ENCODE measurements at places on chromosomes 1 and 21.

GRCh38 chr1:178536844-178537371 lies 24.0 kb downstream of the TEX35 start:
- peak; percentile 99 for DNase-seq

- DNase-seq = no peak
Observed at GRCh38 chr1:67634396-67634935, 50.5 kb upstream of the GADD45A start.

DNA sequence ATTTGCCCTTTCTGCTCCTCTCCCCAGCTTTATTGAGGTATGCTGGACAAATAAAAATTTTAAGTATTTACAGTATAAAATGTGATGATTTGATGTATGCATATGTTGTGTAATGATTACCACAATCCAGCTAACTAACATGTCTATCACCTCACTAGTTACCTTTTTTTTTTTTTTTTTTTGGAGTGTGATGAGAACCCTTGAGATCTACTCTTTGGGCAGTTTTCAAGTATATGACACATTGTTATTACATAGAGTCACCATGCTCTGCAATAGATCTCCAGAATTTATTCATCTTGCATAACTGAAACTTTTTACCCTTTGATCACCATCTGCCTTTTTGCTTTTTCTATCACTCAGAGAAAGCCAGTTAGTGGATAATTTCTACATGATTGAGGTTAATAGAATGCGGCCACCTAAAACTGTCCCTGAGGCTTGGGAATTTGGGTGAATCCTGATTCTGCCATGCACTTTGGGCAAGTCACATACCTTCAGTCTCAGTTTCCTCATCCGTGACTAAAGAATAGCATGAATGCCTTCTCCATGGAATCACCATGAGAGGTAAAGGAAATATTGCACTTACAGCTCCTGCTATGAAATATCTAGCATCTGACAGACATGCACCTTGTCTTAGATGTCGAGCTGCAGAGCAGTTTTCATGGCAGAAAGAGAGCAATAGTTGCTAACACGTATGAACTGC lies 295.2 kb downstream of the DISC1 start:
- peak; percentile 43 for DNase-seq

GRCh38 chr1:58773406-58773840 lies 10.4 kb downstream of the JUN start:
- DNase-seq = peak; percentile 82

DNA sequence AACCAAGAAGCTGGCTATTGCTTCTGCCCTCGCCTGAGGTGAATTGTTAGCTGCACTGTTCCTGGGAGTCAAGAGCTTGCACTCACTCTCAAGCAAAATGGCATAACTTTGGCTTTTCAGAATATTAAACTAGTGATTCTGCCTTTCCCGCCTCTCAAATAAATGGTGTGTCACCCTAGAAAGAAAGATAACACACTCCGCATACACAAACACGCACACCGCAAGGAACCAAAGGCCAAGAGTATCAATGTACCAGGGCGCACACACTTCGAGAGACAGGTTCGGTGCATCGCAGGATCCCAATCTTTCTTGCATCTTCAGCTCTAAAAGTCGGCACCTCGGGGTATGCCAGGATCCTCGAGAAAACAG lies 470 bp upstream of the RTCA start:
- peak; percentile 30 for DNase-seq

- no peak for DNase-seq
Observed at GRCh38 chr1:3026581-3027391, 5.5 kb downstream of the ACTRT2 start.

DNA sequence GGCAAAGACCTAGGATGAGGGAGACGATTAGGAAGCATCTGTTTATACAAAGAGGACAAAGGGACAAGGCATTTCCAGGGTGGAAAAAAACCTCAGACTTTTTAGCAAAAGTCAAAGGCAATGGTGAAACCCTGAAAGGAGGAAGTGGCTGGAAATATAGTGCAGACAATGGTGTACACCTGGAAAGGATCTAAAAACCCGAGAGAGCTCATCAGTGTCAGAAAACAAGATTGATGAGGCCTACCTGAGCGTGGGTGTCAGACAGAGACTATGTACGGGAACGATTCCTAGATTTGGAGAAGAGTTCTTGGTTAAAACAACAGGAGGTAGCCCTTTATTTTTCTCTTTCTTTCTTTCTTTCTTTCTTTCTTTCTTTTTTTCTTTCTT lies 68.8 kb upstream of the HUNK start:
- no peak for DNase-seq

- peak; percentile 24 for DNase-seq
Observed at GRCh38 chr1:100266741-100267140, 725 bp downstream of the RTCA start.

DNA sequence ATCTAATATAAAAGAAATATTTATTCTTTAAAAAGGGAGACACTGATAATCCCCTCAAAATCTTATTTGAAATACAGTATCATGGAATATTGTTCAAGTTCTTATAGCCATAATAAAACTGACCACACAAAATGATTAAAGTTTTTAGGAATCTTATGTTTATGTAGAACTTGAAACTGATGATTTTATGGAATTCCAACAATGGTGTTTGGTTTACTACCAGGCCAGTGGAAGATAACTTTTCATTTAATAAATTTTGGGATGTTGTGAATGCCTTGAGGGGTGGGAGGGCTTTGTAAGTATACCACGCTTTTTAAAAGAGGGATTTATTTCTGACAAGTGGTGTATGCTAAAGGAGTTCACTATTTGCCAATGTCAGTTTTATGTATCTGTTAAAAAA lies 87.7 kb downstream of the RAB3GAP2 start:
- DNase-seq = no peak

- peak; percentile 81 for DNase-seq
Observed at GRCh38 chr21:45954261-45954660, 27.3 kb upstream of the COL6A1 start.

GRCh38 chr1:205977402-205978014 lies 25.7 kb downstream of the RAB7B start:
- peak; percentile 90 for DNase-seq

DNA sequence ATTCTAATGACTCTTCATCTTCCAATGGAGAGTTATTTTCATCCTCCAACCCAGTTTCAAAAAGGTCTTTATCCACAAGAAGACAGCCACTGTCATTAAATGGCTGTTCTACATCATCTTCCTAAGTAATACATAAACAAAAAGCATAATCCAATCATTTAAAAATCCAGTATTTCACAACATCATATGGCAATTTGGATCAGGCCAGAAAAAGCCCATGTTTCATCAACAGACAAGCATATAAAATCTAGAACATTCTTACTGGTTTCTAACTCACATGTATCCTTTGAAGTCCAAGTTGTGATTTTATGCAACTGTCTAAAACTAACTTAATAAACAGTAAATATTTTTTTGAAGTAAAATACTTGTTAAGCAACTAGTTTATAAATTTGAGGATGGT lies 6.6 kb downstream of the CLSPN start:
- DNase-seq = no peak

DNA sequence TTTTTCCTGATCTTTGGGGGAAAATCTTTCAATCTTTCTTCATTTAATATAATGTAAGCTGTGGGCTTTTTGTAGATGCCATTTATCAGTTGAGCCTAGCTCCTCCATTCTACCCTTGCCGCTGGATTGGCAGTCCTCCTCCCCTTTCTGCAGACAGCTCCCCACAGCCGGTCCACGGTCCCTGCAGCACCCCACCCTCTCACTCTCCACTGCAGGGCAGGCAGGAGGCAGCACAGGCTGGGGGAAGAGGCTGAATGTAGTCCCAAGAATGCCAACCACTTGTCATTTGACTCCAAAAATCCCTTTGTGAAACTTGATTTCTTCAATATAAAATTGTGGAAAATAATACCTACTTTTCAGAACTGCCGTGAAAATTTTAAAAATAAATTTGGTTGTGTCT lies 96.7 kb downstream of the SYT2 start:
- no peak for DNase-seq

- DNase-seq = no peak
Observed at GRCh38 chr21:41983229-41983628, 26.9 kb downstream of the ZBTB21 start.

- peak; percentile 63 for DNase-seq
Observed at GRCh38 chr1:224786533-224787250, 142.8 kb upstream of the DNAH14 start.

DNA sequence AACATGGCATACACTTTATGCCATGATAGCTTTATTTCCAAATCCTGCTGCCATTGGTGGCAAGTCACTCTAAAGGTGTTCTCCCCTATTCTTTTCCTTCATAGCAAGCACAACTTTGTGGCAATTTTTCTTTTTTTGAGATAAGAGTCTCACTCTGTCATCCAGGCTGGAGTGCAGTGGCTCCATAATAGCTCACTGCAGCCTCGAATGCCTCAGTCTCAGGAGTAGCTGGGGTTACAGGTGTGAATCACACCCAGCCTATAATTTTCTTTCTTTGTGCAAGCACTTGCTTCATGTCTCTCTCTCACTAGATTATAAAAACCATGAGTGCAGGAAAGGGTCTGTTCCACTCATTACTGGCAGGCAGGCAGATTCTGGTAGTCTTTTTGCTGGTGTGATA lies 5.4 kb upstream of the KDM4A start:
- DNase-seq = no peak

DNA sequence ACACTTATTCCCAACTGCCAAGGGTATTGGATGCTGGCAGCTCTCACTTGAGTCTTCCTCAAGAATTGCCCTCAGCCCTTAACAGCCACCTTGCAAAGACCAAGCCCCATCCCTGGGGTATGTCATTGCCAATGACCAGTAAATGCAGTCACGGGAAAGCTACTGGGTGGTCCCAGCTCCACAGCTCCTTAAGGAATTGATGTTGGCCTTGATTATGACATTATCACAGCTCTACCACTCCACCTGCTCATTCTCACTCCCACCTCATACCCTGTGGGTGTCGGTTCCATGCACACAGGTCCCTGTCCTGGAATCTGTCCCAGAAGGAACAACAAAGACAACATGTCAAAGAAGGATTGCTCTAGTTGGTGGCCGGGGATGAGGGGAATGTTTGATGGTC lies 60.5 kb upstream of the GJB5 start:
- DNase-seq = no peak

DNA sequence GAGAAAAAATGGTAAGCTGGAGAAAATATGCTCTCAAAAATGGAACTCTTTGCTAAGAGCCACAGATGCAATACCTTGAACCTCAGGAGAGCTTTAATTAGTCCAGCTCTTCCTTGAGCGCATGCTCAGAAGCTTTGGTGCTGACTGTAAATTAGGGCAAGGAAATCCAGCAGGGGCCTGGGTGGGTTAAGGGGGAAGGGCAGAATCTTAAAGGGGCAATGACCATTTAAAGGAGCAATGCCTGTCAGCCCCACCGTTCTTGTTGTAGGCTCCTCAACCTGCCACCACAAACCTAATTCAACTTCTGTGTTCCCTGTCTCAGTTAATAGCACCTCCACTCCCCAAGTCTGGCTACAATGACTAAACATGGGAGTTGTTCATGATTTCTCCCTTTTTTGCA lies 6.8 kb upstream of the SLC22A15 start:
- no peak for DNase-seq

- peak; percentile 76 for DNase-seq
Observed at GRCh38 chr1:24745711-24746413, 615 bp downstream of the CLIC4 start.

DNA sequence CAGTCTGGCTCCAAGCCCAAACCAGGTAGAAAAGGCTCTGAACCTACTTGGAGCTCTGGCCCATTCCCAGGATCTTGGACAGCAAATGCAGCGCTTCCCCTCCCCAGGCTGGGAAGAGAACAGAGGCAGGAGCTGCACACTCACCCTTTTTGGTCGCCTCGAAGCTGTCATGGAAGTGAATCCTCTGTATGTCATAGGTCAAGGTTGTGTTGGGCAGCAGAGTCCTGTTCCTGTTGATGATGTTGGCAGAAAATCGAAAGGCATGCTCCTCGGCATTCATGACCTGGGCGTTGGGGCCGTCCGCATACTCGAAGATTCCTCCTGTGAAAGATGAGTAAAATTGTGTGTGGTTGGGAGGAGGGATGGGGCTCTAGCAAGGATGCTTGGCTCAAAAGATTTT lies 143.5 kb downstream of the GRIK3 start:
- DNase-seq = no peak

DNA sequence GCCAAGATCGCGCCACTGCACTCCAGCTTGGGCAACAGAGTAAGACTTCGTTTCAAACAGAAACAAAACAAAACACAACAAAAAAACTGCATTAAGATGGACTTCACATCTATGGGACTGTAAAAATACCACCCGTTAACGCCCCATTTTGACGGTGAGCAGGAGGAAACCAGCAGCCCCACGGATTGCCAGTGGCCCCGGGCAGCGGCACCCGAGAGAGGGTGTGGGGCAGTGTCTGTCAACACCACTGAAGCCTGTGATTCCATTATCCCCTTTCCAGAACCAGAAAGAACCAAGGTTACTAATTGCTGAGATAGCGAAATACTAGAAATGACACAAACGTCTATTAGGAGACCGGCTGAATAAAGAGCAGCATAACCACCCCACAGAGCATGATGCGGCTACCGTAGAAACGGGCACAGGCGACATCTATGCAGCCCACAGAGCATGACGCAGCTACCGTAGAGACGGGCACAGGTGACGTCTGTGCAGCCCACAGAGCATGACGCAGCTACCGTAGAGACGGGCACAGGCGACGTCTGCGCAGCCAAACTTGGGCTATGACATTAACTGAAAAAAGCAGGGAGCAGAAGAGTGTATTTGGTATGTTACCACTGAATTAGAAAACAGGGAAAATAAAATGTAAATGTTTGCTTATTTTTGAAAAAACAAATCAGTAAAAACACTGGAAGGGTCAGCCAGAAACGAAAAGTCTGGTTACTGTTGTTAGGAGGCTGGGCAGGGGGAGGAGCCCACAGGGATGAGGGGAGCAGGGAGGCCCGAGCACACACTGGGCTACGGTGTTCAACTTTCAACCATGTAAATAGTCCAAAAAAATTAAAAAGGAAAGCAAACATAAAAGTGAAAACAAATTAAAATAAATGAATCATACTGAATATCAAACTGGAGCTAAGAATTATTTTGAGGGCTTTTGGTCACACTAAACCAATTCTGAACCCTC lies 96.5 kb downstream of the NPHP4 start:
- DNase-seq = no peak

GRCh38 chr1:194339471-194339870 lies 1153.1 kb upstream of the B3GALT2 start:
- no peak for DNase-seq

DNA sequence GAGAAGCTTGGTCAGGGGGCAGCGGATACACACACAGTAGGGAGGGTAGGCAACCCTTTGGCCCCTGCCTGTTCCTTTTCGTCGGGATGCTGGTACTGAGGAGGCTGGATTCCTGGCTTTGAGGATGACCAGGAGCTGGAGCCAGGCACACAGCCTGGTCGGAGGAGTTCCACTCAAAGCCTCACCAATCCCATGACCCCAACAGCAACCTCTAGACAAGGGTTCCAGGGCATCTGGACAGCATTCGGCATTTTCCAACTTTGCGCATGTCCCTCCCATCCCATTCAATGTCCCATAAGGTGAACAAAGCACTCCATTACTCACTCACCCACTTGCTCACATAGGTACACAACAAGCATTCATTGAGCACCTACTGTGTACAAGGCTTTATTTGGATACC lies 42.6 kb upstream of the HMGB4 start:
- DNase-seq = no peak

GRCh38 chr1:244545511-244545910 lies 84.4 kb downstream of the CATSPERE start:
- DNase-seq = peak; percentile 14

All from fibroblast of mammary gland (primary cell).